ENCODE measurements at places on chromosomes 7 and 10. TPM values are rescaled to one million over a fixed set of nuclear protein-coding genes. Genes with fewer than 3 reads are reported as not detected.

- no peak for DNase-seq
- no peak overlapping the region for H3K27ac ChIP-seq
- H3K27me3 ChIP-seq: no peaks in the 10 kb centered on the region
- no peak overlapping the region for H3K4me3 ChIP-seq
- no peaks in the 10 kb centered on the region for H3K36me3 ChIP-seq
Measured at GRCh38 chr7:157708919-157709295, 372.1 kb downstream of the DNAJB6 start.

DNA sequence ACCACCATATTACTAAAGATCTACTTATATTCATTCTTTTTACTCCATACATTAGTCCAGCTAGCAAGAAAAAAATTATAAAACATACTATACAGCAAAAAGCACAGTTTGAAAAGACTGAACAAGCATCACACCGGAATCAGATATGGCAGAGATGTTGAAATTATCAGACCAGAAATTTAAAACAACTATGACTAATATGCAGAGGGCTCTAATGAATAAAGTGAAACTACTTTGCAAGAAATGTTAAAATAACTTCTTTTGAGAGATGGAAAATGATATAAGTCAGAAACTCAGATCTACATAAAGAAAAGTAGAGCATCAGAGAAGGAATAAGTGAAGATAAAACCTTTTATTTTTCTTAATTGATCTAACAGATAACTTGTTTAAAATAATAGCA, 50.9 kb downstream of the SGCE start:
- no peaks in the 10 kb centered on the region for H3K36me3 ChIP-seq
- peaks cover 2% of the 10 kb centered on the region for H3K27me3 ChIP-seq
- no peak overlapping the region for H3K4me3 ChIP-seq
- no peaks in the 10 kb centered on the region for H3K4me1 ChIP-seq

GRCh38 chr10:131758062-131758938, 142.5 kb upstream of the PPP2R2D start:
- H3K36me3 ChIP-seq: no peaks in the 10 kb centered on the region
- DNase-seq: no peak
- no peaks in the 10 kb centered on the region for H3K4me1 ChIP-seq
- peaks cover 4% of the 10 kb centered on the region for H3K27me3 ChIP-seq
- no peak overlapping the region for H3K27ac ChIP-seq

DNA sequence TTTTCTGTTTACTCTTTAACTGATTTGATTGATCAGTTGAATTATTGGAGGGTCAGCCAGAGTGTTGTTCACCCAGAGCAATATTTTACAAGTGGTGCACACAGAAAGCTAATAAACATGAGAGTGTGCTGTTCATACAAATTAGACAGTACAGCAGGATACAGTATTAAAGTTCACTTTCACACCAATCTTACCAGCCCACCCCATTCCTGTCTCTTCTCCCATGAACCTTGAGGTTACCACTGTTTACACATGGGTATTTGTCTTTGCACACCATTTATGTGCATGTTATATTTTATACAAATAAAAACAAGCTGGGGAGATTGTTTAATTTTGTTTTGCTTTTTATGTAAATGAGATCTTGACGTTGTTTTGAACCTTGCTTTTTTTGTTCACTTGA, 6.5 kb downstream of the CALU start:
- H3K36me3 ChIP-seq: peaks cover 54% of the 10 kb centered on the region
- H3K4me1 ChIP-seq: peaks cover 30% of the 10 kb centered on the region
- H3K27ac ChIP-seq: no peak overlapping the region
- no peak overlapping the region for H3K4me3 ChIP-seq
- no peak for DNase-seq

DNA sequence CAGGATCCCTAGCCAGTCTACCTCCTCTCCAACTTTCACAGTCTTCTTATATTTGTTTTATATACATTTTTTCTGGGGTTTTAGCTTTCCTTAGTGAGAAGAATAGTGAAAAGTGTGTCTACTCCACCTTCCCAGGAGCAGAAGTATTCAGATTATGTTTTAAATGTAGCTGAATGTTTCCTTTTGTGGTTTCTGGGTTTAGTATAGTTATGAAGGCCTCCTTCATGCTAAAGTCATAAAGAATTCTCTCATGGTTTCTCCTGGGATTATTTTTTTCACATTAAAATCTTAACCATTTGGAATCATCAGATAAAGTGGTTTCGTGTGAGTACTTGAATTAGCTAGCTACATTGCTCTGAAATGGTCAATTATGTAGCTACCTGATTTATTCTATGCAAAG, 50.9 kb downstream of the ANKMY2 start:
- H3K27ac ChIP-seq: no peak overlapping the region
- H3K36me3 ChIP-seq: peaks cover 9% of the 10 kb centered on the region

DNA sequence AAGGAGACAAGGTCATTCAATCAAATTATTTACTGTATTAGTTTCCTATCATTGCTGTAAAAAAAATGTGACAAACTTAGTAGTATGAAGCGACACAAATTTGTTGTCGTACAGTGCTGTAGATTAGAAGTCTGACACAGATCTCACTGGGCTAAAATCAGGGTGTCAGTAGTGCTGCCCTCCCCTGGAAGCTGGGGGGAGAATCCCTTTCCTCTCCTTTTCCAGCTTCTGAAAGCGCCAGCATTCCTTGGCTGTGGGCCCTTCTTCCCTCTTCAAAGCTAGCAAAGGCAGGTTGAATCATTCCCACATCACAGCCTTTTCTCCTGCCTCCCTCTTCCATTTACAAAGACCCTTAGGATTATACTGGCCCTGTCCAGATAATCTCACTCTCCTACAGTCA, 28.0 kb downstream of the VPS41 start:
- H3K36me3 ChIP-seq: peaks cover 14% of the 10 kb centered on the region
- no peaks in the 10 kb centered on the region for H3K27me3 ChIP-seq
- peaks cover 8% of the 10 kb centered on the region for H3K4me1 ChIP-seq

DNA sequence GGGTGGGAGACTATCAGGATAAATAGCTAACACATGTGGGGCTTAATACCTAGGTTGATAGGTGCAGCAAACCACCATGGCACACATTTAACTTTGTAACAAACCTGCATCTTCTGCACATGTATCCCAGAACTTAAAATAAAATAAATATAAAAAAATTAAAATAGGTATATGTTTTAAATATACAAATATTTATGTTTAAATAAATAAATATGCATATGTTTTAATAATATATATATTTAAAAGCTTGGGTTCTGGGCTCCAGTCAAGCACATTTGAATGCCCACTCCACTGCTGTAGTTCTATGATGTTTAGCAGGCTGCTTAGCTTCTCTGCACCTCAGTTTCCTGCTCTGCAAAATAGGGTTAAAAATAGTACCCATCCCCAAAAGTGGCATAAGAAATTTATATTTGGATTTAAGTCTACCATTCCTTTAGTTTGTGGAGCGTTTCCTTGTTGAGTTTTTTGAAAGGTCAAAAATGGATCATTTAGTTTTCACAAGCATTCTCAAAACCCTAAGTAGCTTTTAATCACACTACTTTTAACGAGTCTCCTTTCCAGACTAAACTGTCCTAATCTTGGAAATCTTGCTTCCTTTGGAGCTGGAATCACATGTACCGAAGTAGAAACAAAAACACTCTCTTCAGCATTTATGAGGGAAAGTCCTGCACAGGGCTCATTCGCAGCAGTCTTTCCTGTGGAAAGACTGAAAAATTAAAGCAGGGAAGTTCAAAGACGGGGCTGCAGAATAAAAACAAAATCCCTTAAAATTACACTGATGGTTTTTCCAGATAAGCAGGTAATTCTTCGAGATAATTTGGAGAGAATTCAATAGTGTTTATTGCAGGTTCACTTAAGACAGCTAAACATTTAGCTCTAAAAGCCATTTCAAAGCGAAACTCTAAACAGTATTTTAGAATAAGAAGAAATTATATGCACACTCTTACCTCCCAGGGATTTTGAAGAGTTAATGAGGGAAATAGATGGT, 111.7 kb upstream of the LYZL1 start:
- H3K4me3 ChIP-seq: no peak overlapping the region
- H3K27me3 ChIP-seq: peaks cover 5% of the 10 kb centered on the region
- no peaks in the 10 kb centered on the region for H3K4me1 ChIP-seq
- H3K36me3 ChIP-seq: no peaks in the 10 kb centered on the region
- H3K27ac ChIP-seq: no peak overlapping the region
- no peak for DNase-seq

GRCh38 chr7:44985900-44986217, 7.0 kb upstream of the MYO1G start:
- H3K36me3 ChIP-seq: peaks cover 58% of the 10 kb centered on the region
- peak overlapping the region; percentile 99 for H3K4me3 ChIP-seq
- DNase-seq: no peak
- H3K4me1 ChIP-seq: peaks cover 60% of the 10 kb centered on the region
- peak overlapping the region; percentile 99 for H3K27ac ChIP-seq
- H3K27me3 ChIP-seq: no peaks in the 10 kb centered on the region

- no peaks in the 10 kb centered on the region for H3K27me3 ChIP-seq
- H3K36me3 ChIP-seq: peaks cover 20% of the 10 kb centered on the region
- peaks cover 28% of the 10 kb centered on the region for H3K4me1 ChIP-seq
- H3K4me3 ChIP-seq: peak overlapping the region; percentile 81
- H3K27ac ChIP-seq: no peak overlapping the region
Measured at GRCh38 chr7:74173074-74173473, 1.1 kb upstream of the EIF4H start.

DNA sequence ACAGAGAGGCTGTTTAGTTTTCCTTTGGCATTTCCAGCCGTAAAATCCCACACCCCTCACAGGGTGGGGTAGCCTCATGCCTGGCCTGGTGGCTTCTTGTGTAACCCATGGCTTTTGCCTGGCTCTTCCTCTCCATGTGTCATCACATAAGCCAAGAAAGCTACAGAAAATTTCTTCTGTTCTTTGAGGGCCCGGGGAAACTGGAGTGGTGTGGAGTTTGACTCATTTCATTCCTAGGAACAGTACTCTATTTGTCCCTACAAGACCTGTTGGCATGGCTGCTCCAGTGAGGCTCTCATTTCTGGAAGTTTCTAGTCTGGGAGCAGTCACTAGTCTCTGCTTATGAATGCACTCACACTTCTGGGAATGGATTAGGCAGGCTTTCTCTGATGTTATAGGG, 523.9 kb downstream of the SUGCT start:
- no peaks in the 10 kb centered on the region for H3K36me3 ChIP-seq
- H3K4me1 ChIP-seq: no peaks in the 10 kb centered on the region
- no peak overlapping the region for H3K4me3 ChIP-seq
- DNase-seq: no peak
- no peaks in the 10 kb centered on the region for H3K27me3 ChIP-seq

DNA sequence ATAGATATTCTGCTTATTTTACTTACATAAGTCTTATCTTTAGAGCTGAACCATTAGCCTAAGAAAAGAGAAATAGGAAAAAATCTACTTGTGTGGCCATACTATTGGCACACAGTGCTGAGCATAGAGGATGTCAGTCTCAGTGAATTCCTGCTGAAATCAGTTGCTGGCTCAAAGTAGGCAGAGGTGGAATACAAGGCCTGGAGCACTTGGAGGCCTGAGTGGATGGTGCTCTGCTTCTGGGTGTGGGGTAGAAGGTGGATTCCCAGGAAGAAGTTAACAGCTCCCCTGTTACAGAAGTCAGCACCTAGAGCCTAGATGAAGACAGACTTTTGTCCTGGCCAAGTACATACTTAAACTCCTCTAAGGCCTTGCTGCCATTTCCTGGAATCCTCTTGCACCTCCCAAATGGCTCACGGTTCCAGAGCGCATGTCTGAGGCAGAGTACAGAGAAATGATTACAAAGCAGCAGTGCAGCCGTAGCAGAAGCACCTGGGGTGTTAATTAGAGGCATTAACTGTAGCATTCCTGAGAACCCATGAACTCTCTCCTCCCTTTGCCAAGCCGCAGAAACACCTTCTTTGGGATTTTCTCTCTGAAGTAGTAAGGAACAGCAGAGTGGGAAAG, 18.0 kb upstream of the XPNPEP1 start:
- no peak for DNase-seq
- H3K4me1 ChIP-seq: peaks cover 8% of the 10 kb centered on the region
- peaks cover 2% of the 10 kb centered on the region for H3K27me3 ChIP-seq
- H3K36me3 ChIP-seq: no peaks in the 10 kb centered on the region

- no peaks in the 10 kb centered on the region for H3K27me3 ChIP-seq
- H3K4me1 ChIP-seq: no peaks in the 10 kb centered on the region
- no peak overlapping the region for H3K4me3 ChIP-seq
- no peak for DNase-seq
- H3K27ac ChIP-seq: no peak overlapping the region
- H3K36me3 ChIP-seq: no peaks in the 10 kb centered on the region
Measured at GRCh38 chr7:113878394-113878992, 40.3 kb downstream of the PPP1R3A start.

DNA sequence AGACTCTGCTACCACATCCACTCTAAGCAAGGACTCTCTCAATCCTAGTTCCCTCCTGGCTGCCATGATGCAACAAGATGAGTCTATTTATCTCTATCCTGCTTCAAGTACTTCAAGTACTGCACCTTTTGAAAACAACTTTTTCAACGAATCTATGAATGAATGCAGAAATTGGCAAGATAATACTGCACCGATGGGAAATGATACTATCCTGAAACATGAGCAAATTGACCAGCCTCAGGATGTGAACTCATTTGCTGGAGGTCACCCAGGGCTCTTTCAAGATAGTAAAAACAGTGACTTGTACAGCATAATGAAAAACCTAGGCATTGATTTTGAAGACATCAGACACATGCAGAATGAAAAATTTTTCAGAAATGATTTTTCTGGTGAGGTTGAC, 40.7 kb downstream of the AHR start:
- peaks cover 47% of the 10 kb centered on the region for H3K36me3 ChIP-seq
- peaks cover 12% of the 10 kb centered on the region for H3K4me1 ChIP-seq
- no peak for DNase-seq
- no peak overlapping the region for H3K4me3 ChIP-seq
- no peaks in the 10 kb centered on the region for H3K27me3 ChIP-seq

GRCh38 chr7:83983606-83984005, 211.0 kb downstream of the SEMA3A start:
- no peaks in the 10 kb centered on the region for H3K4me1 ChIP-seq
- H3K27ac ChIP-seq: no peak overlapping the region
- H3K36me3 ChIP-seq: no peaks in the 10 kb centered on the region
- no peak for DNase-seq
- no peaks in the 10 kb centered on the region for H3K27me3 ChIP-seq

DNA sequence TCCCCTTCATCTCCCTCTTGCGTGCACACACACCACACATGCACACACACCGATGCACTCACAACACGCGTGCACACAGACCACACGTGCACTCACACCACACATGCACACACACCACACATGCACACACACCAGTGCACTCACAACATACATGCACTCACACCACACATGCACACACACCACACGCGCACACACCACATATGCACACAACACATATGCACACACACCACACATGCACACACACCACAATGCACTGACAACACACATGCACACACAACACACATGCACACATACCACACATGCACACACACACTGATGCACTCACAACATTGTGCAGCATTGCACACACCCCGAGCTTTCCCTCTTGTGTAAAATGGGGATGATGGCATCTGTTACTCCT, 68.1 kb downstream of the TRRAP start:
- H3K27ac ChIP-seq: no peak overlapping the region
- H3K4me1 ChIP-seq: no peaks in the 10 kb centered on the region
- no peaks in the 10 kb centered on the region for H3K27me3 ChIP-seq
- peaks cover 62% of the 10 kb centered on the region for H3K36me3 ChIP-seq

- no peak overlapping the region for H3K4me3 ChIP-seq
- peaks cover 14% of the 10 kb centered on the region for H3K4me1 ChIP-seq
- peaks cover 51% of the 10 kb centered on the region for H3K27me3 ChIP-seq
- DNase-seq: no peak
- H3K27ac ChIP-seq: no peak overlapping the region
- no peaks in the 10 kb centered on the region for H3K36me3 ChIP-seq
Measured at GRCh38 chr7:27145914-27146412, 1.6 kb downstream of the HOXA6 start.

Gene EGR2
- 1.3 TPM for total RNA-seq

Gene FXYD4
- total RNA-seq: not detected

Gene YKT6
- total RNA-seq: 64.5 TPM

Gene CLCN1
- total RNA-seq: not detected

Gene DENND10
- total RNA-seq: 41.3 TPM

Gene EBF3
- not detected for total RNA-seq

Gene MICALL2
- 2.2 TPM for total RNA-seq

Gene PLAC9
- total RNA-seq: not detected

Gene DOCK4
- total RNA-seq: 0.18 TPM

Gene SCIN
- total RNA-seq: 0.39 TPM

Gene PGAM2
- total RNA-seq: 0.34 TPM
